ENCODE measurements at places on chromosomes 12 and 14.

- no peak for DNase-seq
Observed at GRCh38 chr14:40576880-40577478, 1029.7 kb upstream of the LRFN5 start.

GRCh38 chr12:132415327-132416120 lies 74.4 kb upstream of the FBRSL1 start:
- no peak for DNase-seq

DNA sequence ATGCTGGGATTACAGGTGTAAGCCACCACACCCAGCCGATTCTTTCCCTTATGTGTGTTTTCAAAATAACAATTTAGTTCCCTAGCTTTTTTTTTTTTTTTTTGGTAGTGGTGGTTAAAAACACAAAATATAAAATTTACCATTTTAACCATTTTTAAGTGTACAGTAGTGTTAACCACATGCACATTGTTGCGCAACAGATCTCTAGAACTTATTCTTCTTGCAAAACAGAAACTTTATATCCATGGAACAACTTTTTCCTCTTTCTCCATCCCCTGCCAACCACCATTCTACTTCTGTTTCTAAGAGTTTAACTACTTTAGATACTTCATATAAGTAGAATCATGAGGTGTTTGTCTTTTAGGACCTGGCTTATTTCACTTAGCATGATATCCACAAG lies 1.1 kb upstream of the NDUFA12 start:
- no peak for DNase-seq

DNA sequence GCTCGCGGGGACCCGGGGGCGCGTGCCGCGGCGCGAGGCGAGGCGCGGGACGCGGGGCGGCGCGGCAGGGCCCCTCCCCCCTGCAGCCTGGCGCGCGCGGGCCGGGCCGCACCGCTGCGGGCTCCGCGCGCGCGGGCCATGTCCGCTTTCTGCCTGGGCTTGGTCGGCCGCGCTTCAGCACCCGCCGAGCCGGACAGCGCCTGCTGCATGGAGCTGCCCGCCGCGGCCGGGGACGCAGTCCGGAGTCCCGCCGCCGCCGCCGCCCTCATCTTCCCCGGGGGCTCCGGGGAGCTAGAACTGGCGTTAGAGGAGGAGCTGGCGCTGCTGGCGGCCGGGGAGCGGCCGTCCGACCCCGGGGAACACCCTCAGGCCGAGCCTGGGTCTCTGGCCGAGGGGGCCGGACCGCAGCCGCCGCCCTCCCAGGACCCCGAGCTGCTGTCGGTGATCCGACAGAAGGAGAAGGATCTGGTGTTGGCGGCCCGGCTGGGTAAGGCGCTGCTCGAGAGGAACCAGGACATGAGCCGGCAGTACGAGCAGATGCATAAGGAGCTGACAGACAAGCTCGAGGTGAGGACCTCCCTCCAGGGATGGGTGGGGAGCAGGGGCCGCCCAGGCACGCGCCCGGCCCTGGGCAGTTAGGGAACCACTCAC lies 820 bp downstream of the BICDL1 start:
- DNase-seq = peak; percentile 62

GRCh38 chr12:2283916-2284315 lies 231.1 kb downstream of the CACNA1C start:
- DNase-seq = no peak

DNA sequence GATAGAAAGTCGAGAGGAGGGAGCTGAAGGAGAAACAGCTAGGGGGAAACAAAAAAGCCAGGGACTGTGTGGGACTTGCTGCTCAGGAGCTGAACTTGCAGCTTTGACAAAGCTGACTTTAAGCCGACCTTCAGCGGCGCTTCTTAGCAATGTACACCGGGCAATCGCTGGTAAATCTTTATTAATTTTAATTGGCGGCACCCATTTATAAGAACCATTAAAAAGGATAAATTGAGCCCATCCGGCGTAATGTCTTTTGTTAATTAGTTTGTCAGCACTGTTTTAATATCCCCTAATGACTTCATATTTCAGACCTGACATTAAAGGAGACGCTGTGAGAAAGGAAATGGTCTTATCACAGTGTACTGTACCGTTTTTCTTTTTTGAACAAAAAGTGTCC lies 86.2 kb upstream of the VASH1 start:
- DNase-seq = no peak

- peak; percentile 46 for DNase-seq
Observed at GRCh38 chr14:34227834-34228649, 234.0 kb downstream of the SPTSSA start.

DNA sequence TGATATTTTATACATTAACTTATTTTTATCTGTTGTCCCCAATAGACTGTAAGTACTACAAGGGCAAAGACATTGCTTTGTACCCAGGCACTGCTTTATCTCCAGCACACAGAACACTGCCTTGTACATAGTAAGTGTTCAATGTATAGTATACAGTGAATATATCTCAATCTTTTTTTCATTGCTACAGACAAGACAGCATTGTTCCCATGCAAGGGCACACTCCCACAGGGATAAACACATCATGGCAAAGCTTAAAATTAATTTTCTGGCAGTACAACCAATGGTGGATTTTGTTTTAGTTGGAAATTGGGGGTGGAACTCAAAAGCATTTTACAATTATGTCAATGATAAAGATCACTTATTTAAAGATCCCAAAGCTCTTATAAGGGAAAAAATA lies 112.3 kb upstream of the EEA1 start:
- DNase-seq = no peak

DNA sequence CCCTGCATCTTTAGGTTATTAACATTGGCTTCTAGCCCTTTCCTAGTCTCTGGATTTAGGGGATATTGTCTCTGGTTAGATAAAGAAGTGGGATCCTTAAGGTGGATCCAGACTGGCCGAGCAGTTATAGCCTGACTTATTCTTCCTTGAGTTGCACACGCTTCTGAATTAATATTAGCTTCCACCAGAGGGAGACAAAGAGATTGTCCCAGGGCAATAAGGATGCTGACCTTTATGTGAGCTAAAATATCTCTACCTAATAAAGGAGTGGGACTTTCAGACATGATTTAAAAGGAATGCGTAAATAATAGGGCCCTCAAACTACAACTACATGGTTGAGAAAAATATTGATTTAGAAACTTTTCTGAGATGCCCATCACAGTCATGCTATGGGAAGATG lies 139.7 kb downstream of the SLCO1B3 start:
- no peak for DNase-seq

DNA sequence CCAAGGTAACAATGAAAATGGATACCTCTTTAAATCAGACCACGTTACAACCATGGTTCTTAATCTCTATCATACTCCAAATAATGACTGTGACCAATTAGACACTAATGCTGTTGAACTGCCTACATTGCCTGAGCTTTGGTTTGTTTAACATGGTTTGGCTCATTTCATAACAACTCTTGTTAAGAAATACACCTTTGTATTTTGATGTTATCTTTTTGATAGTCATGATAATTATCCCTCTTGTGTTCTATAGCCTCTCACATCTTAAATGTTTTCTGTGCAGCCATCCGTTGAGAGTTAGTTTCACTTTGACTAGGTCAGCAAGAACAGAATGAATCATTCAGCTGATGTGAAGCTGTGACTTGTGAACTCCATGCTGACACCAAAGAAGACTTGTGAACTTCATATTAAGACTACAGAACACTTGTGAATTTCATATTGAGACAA lies 75.5 kb upstream of the RERGL start:
- DNase-seq = no peak

DNA sequence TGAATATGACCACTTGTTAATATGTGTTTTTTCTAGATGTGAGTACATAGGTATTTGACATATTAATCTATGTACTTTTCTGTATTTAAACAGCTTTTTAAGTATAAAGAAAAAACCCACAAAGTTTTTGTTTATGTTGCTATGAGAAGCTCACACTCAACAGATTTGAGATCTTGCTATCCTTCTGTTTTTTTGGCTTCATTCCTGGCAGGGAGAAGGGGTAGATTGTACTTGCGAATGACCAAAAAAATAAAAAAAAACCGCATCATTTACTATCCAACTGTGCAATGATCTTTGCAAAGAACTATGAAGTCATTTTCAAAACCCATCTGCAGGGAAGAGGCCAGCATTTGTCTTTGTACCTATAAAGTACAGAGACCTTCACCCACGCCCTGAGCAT lies 28.4 kb upstream of the TBX5 start:
- DNase-seq = no peak

GRCh38 chr14:102220031-102220430 lies 80.3 kb downstream of the WDR20 start:
- no peak for DNase-seq

- DNase-seq = no peak
Observed at GRCh38 chr12:29754235-29755189, 29.2 kb downstream of the TMTC1 start.

DNA sequence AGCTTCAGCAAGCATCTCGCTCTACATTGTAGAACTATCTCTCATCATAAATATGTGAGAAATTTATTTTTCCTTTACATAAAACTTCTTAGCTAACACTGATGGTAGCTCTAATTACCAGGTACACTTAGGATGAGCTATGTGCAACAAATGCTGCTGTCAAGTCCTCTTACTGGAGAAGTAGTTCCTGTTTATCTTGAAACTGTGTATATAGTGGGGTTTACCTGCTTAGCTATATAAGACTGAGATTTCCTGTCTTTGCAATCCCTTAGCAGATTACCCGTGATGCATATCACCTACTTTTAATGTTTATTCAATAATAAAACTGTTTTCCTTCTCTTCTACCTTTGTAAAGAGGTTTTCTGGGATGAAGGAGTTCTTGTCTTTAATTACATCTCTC lies 98.0 kb upstream of the USP15 start:
- DNase-seq = no peak

DNA sequence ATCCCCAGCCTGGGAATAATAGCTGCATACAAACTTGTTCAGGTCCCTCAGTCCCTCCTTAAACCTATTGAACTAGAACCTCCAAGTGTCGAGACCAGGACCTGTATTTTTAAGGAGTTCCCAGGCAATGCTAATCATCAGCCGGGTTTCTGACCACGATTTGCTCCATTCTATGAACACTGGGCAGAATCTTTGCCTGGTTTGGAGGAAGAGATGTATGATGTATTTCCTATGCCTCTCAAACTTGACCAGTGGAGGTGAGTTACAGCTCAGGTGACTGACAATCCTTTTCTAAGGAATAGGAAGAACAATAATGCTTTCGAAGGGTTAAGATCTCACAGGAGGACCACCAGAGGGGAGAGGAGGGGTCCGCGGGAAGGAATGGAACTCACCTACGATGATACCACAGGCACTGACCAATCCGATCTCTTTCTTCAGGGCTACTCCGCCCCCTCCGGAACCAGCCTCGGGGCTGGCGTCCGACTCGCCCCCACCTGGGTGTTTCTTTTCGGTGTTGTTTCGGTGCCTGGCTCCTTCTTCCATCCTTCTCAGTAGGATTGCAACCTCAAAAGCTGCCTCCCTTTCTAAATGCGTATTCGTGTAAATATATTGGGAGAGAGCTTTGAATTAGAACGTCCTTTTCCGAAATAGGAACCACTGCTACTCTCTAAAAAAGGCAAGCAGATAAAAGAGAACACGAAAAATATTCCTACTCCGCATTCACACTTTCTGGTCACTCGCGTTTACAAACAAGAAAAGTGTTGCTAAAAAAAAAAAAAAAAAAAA lies 895 bp downstream of the SLC7A8 start:
- DNase-seq = no peak

- DNase-seq = no peak
Observed at GRCh38 chr12:1203735-1204019, 212.7 kb downstream of the ERC1 start.

DNA sequence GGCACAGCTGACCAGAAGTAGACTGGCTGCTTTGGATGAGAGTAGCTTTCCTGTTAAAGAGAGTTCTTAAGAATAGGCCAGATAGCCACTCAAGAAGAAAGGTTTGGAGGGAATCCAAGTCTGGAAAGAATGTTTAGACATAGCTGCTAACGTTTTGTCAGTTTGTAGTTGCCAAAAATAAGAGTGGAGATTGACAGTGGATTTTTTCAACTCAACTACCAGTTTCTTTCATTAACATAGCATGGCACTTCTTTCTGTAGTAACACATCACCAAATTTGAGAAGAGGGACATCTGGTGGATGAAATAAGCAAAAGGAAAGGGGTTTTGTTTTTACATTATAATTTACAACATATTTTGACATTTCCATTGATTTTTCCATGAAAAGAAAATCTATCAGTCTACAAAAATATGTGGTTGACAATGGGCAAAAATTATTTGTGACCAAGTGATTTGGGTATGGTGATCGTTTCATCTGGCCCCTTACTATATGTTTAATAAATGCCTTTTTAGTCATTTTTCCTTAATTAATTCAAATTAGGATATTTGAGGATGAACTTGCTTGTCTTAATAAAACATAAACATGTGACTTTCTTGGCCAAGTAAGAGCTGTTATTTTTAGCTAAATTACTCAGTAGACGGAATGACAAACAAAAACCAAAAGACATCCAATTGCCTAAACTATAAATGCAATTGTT lies 71.1 kb downstream of the PTPRR start:
- no peak for DNase-seq

DNA sequence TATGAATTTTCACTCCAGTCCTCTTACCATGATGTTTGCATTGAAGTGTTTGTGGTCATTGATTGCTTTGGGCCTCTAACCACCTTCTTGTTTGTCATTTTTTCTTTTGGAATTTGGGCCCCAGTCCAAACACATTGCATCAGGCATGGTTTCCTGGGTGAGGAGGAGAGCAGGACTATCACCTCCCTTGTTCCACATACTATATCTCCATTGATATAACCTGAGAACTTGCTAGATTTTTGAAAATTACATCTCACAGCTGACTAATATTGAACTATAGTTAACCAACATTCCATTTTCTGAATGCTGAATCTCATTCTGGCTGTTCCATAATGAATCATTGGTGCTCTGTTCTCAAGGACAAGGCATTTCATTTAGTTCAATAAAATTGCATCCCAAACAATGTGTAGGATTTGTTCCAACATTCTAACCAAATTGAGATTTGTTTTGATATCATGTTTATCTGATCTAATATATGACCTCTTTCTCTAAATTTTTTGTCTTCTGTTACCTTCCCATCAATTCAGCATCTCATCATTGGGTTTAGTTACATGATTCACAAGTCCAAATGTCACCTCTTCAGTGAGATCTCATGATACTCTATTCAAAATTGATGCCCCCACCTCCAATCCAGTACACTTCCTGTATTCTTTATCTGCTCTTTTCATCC lies 329.0 kb downstream of the ZFP36L1 start:
- DNase-seq = no peak

DNA sequence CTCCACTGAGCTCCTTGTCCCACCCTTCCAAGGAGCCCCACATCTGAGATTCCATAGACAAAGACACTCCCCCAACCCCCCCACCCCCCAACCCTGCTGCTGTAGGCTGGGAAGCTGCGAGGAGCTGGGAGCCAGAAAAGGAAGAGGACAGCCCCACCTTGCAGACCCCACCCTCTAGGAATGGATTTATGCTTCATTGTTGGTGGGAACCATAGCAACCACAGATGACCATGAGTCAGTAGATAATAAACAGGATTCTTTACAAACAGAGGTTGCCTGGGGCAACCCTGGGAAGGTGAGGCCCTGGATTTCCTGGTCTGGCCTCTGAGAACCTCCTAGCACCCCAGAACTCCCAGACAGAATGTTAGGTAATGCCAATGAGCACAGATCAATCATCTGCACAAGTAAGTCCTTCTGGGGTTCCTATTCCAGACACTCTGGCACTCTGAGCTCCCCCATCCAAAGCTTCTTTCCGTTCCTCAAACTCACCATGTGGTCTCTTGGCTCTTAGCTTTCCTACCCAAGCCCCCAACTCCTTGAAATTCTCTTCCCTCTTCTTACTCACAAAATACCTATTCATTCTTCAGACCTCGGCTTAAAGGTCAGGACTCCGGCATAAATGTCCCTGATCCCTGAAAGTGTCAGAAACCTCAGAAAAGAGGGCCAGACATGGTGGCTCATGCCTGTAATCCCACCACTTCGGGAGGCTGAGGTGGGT lies 15.2 kb upstream of the PLEKHG6 start:
- no peak for DNase-seq
